Amygdala (tissue), 56 donors: ENCODE measurements at places on chromosomes 4 and X.

DNA sequence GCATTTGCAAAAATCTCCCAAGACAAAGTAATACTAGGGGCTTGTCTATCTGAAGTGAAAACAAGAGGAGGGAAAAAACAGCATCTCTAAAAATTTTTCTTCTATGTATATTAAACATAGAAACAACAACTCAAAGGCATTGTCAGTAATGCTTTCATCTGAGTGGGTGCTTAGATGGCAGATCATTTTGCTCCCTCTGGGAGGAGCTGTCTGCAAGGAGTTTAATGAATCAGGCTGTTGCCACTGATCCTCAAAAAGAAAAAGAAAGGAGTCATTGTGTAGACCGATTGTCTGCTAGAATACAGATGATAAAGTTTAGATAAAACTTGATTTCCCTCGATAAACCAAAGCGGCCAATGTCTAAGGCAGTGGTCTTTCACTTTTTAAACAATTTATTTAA is 49.7 kb upstream of the KLHL8 start:
- peak; percentile 0 for DNase-seq

DNA sequence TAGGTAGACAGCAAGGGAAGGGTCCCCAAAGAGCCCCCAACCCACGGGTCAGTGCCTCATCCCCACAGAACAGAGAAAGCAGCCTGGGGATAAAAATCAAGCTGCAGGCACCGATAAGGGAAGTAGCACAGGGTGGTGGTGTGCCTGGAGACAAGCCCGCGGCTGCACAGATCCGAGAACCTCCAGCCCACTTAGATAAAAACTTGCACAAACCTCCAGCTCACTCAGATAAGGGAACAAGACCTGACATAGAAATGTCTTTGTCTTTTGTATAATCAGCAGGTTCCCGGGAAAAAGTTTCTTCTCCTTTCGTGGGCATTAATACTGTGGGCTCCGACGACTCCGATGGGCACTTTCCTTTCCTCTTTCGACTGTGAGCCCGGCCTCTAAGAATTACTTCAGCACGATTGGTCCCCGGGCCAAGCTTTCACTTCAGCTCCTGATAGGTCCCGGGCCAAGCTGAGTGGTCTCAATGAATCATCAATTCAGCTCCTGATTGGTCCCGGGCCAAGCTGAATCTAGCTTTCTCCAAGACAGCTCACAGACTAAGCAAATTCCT is 32.4 kb downstream of the PRDX4 start:
- no peak for DNase-seq

GRCh38 chrX:111375747-111376146 is 36.2 kb downstream of the DCX start:
- no peak for DNase-seq

DNA sequence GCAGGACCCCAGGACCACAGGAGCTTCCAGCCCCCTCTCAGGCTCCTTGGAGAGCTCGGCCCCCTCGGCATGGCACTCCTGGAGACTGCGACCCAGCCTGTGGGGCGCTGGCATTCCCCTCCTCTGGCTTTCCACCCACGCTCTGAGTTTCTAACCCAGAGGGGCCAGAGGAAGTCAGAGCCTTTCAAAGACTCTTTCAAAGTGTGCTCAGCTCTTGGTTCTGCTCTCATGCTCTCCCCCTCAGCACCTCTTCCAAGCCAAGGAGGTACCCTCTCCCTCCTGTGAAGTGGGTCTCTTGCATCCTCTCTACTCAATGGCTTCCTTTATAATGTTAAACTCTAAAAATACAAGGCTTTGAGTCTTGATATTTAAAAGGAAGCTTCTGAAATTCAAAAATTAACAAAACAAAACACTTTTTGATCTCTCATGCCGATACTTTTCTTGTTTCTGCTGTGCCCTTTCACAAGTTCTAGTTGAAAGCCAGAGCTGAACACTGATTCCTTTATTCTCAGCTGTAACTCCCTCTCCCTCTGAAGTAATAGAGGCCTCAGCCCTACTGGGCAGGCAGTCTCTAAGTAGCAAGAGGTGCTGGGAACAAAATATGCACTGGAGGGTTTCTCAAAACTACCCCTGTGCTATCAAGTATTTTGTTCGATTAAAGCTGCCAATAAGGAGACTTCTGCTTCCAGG is 82.8 kb downstream of the NAT8L start:
- DNase-seq = no peak

- DNase-seq = no peak
These were observed 3.9 kb upstream of the FAM9C start for GRCh38 chrX:13048280-13048679.

- no peak for DNase-seq
These were observed 3.4 kb upstream of the SCD5 start for GRCh38 chr4:82801910-82802521.

- no peak for DNase-seq
These were observed 49.8 kb downstream of the WDR19 start for GRCh38 chr4:39232100-39232499.

- DNase-seq = no peak
These were observed 15.0 kb downstream of the ACSL1 start for GRCh38 chr4:184810720-184811119.

DNA sequence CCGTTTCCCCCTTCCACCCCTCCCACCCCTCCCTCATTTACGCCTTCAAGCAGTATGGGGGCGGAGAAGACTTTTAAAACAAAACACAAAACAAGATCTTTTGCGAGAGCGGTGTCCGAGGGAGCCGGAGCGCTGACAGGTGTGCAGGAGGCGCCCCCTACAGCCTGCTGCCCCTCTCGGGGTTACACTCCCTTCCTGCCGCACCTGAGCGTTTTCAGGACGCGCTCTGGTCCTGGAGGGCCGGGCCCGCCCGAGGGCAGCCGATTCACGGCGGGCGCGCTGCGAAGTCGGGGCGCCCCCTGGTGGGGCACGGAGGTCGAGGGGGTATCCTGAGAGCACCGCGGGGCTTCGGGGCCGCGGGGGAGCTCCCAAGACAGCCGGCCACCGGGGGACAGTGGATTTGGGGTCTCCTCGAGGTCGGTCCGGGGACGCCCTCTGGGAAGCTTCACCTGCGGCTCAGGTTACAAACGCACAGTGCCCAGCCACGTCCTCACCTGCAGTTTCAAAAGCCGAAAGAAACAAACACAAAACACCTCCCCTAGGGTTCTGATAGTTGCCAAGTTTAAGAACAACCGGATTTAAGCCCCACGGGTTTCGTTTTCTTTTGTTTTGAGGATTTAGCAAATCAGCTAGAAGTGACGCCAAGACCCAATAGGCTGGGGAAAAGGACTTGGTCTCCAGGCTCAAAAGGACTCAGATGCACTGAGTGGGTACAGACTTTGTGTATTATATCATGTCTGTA is 8.0 kb upstream of the NEUROG2 start:
- peak; percentile 34 for DNase-seq

- DNase-seq = no peak
These were observed 505.0 kb upstream of the PITX2 start for GRCh38 chr4:111127841-111128240.

DNA sequence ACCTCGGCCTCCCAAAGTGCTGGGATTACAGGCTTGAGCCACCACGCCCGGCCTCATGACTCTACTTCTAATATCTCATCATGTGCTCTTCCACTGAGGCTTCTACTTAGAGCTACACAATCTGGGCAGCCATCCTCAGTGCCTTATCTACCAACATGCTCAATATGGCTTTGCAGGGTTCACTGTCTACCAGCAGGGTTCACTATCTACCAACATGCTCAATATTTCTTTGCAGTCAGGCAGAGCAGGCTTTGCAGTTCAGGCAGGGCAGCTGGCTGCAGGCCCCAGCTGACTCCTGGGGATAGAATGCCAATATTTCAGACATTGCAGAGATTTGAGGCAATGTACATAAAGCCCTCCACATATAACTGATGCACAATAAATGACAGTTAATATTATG is 47.5 kb downstream of the PKD2 start:
- DNase-seq = no peak

DNA sequence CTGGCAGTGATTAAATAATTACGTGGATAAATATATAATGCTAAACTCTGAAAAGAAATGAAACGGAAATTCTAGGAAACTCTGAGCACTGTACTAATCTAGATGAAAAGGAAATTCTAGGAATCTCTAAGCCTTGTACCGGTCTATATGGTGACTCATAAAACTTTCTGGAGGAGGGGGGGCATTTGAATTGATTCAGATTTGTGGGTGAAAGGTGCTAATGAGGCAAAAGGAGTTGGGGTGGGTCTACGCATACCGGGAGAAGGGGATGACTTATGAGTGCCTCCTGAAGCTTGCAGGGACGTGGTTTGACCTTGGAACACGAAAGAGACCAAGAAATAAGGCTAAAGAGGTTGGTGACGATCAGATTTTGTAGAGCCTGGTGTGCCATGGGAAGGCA is 151.7 kb upstream of the CASK start:
- DNase-seq = no peak

GRCh38 chr4:22744478-22745062 is 51.8 kb downstream of the GBA3 start:
- no peak for DNase-seq

GRCh38 chr4:145511913-145512522 is 30.4 kb downstream of the SMAD1 start:
- no peak for DNase-seq

- no peak for DNase-seq
These were observed 676.7 kb upstream of the TENM3 start for GRCh38 chr4:181566490-181566889.

GRCh38 chrX:78643874-78644273 is 15.3 kb downstream of the RTL3 start:
- DNase-seq = no peak

GRCh38 chr4:99219072-99219471 is at the start of gene ADH6:
Gene ADH6 (minus strand): TSS chr4:99219246. CDS start chr4:99219152, 94 bp downstream.
- no peak for DNase-seq
